ENCODE measurements at places on chromosomes 7 and 10. TPM values are rescaled to one million over a fixed set of nuclear protein-coding genes. Genes with fewer than 3 reads are reported as not detected.

Gene CABCOCO1
- 1.1 TPM for total RNA-seq

GRCh38 chr10:29811751-29812427 lies 177.1 kb upstream of the SVIL start:
- DNase-seq: peak; percentile 90

DNA sequence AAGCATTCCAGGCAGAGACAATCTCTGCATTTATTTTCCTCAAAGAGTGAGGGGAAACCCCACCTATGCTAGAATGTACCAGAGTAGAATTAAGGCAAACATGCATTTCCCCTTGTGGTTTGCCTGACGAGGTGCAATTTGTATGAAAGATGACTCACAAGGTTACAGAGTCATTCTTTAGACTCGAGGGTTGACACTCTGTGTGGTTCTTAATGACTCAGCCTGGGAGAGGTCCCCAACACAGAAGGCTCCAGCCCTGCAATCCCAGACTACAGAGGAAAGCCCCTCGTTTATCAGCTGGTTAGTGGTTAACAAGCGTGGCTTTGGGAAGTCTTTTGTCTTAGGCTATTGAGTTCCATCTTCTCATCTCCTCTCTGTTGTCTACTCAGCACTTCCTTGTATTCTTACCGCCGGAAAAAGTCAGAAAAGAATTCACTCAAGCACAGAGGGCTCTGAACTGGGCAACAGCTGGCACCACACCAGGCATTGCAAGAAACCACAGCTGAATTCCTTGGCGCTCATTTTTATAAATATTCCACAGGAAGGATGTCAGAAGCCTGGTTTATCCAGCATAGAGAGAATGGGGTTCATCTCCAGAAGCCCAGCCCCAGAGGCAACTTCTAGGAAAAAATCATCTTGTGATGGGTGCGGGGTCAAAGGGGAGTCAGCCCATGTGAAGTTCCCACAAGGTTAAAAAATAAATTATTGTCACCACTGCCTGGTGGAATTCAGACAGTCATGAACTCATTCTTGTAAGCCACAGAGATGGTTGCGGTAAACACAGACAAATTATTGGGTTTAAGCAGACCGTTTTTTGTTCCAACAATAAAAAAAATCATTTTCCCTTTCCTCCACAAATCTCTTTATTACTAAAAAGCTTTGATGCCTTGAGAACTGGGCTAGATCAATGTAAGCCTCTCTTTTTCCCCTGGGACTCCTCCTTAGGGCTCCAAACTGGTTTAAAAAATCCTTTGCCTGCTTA lies 24.5 kb upstream of the SVIL start:
- peak; percentile 100 for DNase-seq

Gene TYW1B
- 1.3 TPM for total RNA-seq

- DNase-seq: no peak
Observed at GRCh38 chr7:87598234-87599009, 2.3 kb downstream of the ABCB1 start.

All from A172 (cell line).